Fibroblast of villous mesenchyme (primary cell): ENCODE measurements at places on chromosomes 7 and 10.

DNA sequence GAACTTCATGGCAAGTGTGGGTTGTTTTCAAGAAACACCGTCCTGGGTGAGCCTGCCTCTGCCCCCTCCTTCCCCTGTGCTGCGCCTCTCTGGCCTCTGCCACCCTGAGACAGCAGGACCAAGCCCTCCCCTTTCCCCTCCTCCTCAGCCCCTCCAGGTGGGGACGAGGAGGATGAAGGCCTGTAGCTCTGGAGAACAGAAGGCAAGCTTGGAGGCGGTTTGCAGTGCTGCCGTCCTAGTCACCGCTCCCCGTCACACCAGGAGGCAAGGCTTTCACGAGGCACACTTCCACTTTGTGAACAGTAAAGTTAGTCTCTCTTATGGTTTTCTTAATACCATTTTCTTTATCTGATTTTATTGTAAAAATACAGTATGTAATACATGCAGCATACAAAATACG lies 8.8 kb upstream of the VIPR2 start:
- DNase-seq, result no peak

DNA sequence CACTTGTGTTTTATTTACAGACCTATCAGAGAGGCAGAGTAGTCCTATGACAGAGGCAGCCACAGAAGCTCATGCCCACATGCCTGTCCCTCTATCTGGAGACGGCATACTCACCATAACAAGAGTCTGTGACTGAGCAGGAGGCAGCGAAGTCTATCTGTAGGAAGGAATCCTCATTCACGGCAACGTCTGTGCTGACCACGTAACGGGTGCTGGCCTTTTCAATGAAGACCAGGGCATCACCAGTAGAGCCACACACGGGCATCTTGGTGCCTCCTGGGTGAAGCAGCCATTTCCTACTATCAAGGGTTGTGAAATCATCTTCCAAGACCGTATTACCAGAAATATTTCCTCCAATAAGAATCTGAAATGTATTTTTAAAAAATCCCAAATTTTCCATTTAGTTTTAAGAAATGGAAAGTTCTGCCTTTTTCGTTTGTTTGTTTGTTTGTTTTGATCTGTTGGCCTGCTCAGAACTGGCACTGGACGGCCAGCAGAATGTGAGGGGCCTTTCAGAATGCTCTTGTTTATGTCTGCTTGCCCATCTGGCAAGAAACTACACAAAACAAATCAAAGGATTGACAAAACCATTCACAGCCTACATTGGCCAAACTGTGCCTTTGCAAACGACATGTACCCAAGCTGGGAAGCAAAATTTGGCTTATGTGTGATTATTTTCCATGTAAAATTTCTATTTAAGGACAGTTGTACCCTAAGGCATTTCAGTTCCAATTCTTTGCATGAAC lies 93.1 kb upstream of the SLC26A5 start:
- DNase-seq, result no peak

DNA sequence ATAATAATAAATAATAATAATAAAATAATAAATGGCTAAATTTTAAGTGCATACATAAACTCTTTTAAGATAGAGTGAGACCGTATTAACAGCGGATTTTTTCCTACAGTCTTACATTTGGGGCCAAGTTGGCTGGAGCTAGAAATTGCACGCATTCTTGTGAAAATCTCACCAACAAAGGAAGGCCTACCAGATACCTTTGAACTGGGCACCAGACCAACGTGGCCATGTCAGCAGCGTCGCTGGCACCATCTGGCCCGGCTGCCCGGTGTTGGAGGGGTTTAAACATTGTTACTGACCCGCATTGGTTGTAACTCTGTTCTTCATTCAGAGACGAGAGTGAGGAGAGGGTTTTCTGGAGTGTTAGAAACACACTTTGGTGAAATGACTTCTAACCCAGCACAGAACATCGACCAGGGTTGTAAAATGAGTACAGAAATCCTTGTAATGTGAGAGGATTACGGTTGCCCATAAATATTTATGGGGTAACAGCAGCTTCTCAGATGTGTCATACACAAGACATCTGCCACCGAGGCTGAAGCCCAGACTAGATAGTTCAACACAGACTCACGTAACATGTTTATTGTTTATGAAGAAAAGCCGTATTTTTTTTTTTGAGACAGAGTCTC lies 34.6 kb upstream of the UNCX start:
- DNase-seq, result peak; percentile 97

- no peak for DNase-seq
Observed at GRCh38 chr7:25772802-25773201, 379.2 kb upstream of the NFE2L3 start.

DNA sequence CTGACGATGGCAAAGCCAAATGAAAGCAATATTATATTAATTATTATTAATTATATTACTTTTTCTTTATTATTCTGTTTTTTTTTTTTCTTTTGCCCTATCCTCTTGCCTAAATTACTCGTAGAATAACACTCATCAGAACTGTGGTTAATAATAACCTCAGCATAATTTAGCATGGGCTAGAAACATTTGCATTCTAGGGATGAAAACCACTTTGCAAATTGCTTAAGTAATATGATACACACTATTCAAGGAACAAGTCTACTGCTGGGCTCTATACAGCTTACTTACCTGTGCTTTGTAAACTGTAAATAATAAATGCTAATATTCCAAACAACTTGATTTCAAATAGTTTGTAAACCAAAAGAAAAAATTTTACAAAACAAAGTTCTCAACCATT lies 375.8 kb downstream of the HGF start:
- no peak for DNase-seq
